ENCODE measurements at places on chromosomes 5 and 9.

- no peak for DNase-seq
Measured at GRCh38 chr9:84241817-84242373, 98.7 kb downstream of the SLC28A3 start.

- peak; percentile 14 for DNase-seq
Measured at GRCh38 chr5:40223884-40224402, 455.8 kb upstream of the PTGER4 start.

DNA sequence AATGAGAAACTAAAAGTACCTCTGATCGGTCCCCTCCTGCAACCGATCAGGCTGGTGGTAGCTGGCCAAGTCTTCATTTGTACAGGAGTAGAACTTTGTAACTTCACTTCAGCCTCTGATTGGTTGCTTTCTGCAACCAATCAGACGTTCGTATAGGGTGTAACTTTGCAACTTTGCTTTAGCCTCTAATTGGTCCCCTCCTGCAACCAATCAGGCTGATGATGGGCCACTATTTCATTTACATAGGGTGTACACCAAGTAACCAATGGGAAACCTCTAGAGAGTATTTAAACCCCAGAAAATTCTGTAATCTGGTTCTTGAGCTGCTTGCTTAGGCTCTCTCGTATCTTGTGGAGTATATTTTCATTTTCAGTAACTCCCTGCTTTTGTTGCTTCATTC, 445.5 kb downstream of the MED10 start:
- DNase-seq, result no peak

DNA sequence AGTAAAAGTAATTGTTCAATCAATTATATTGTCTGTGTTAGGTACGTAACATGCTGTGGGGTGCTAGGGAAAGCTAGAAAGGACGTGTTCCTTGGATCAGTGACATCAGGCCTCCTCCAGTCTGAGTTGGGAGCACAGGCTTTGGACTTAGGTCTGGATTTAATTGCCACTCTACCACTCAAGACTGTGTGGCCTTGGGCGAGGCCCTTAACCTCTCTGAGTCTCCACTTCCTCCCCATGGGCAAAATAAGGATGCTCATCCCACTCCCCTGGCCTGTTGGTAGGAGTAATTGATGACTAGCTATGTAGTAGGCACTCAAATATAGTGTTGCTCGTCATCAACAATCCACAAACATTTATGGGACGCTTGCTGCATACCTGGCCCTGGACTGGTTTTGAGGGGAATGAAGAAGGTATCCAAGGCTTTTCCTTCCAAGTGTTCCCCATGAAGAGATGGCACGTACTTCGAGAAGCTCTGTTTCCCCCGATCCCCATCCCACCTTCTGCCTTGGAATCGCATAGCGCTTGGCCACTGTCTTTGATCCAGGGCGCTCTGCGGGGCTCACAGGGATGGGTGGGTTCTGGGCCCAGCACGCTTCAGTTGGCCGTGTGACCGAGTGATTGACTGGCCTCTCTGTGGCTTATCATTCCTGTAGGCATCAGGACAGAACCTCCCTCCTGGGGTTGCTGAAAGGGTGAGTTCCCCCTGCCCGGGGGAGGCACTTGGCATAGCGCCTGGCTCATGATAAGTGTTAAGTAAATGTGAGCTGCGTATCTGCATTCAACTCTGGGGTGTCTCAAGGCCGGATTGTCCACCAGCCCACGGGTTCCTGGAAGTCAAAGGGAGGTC, 8.1 kb downstream of the FGF18 start:
- DNase-seq, result no peak

DNA sequence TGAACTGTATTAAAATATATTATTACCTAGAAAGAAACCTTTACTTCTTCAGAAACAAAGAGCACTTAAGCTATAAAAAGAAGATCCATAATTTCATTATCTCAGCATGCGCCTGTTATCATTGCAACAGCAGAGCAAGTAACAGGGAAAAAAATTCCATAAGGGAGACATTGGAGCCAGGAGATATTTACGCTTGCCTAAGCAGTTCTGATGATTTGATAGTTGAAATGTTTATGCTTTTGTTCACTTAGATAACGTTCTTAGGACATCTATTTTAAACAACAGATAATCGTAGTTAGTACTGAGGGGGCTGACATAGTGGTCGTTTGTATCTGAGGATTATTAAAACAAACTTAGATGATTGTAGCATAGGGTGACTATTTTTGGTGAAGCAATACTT, 252.5 kb downstream of the NNT start:
- DNase-seq, result no peak

DNA sequence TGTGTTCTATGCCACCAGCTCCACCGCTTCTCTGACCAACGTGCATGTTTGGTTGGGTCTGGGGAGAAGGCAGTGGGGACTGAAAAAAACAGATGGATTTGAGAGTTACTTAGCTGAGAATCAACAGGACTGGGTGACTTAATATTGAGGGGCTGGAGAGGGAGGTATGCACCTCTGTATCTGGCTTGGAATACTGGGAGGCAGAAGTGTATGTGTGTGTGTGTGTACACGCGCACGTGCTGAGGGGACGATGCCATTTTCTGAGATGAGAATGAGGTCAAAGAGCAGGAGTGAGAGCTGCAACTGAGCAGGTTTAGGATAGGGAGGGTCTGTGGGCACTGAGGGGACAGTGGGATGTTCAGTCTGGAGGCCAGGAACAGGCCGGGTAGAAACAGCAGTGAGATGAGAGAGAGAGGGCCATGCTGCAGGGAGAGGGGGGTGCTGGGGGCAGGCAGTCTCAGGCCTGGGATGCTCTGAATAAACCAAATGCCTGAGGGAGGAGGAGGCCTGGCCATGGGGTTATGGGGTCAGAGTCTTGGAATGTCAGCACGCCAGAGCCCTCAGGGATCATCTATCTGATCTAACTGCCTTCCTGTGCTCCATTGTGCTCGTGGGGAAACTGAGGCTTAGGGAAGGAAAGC, 14.0 kb downstream of the PDGFRB start:
- peak; percentile 76 for DNase-seq

GRCh38 chr9:84970432-84970831, 300.9 kb downstream of the NTRK2 start:
- DNase-seq, result no peak
